NCI-H774 (cell line): ENCODE measurements at places on chromosomes 7 and 10.
A peak's percentile ranks its signal among the peaks of the same experiment; 100 is the strongest.

DNA sequence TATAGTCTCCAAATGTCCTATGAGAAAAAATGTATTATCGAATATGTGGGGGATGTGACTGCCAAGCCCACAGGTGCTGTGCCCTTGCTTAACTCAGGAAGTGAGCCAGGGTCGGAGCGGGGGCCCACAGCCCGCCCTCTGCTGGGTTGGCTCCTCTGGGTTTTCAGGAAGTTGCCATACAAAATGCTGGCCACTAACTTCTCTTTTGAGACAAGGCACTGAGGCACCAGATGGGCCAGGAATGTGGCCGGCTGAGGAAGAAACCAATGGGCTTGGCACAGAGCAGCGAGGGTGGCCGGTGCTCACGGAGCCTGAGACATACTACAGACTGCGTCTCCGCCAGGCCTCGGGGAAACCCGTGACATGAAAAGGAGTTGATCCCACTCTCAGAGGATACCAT lies 58.9 kb downstream of the FAM53B start:
- no peak for DNase-seq

GRCh38 chr10:132788831-132789219 lies 2.9 kb upstream of the NKX6-2 start:
- DNase-seq, result no peak

- DNase-seq, result no peak
These were observed 427.9 kb upstream of the CELF2 start for GRCh38 chr10:10589540-10590303.

DNA sequence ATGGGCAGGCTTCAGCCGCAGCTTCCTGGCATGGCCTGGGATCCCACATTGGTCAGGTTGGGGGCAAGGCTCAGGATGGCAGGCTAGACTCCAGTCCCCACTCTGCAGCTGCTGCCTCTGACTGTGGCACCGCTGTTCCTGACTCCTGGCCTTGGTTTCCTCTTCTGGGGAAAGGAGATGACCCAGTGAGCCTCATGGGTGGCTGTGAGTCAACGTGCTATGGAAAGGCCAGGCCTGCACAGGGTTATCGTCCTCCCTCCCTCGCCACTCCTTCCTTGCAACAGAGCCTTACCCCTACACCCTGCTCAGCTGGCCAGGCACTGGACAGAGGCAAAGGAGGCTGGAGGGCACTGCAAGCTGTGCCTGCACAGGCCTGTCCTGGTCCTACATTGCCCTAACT lies 36.1 kb upstream of the CHST15 start:
- no peak for DNase-seq

- no peak for DNase-seq
These were observed 7.7 kb upstream of the TRA2A start for GRCh38 chr7:23539494-23539907.

- DNase-seq, result no peak
These were observed 121.7 kb downstream of the TMEM130 start for GRCh38 chr7:98748090-98748489.

GRCh38 chr7:7857143-7857583 lies 111.4 kb upstream of the GLCCI1 start:
- no peak for DNase-seq

GRCh38 chr10:70090951-70091350 lies 38.3 kb downstream of the MACROH2A2 start:
- DNase-seq, result no peak

GRCh38 chr10:22988581-22989360 lies 60.9 kb downstream of the ARMC3 start:
- DNase-seq, result peak; percentile 50

GRCh38 chr10:29469481-29470354 lies 165.1 kb downstream of the SVIL start:
- DNase-seq, result no peak

DNA sequence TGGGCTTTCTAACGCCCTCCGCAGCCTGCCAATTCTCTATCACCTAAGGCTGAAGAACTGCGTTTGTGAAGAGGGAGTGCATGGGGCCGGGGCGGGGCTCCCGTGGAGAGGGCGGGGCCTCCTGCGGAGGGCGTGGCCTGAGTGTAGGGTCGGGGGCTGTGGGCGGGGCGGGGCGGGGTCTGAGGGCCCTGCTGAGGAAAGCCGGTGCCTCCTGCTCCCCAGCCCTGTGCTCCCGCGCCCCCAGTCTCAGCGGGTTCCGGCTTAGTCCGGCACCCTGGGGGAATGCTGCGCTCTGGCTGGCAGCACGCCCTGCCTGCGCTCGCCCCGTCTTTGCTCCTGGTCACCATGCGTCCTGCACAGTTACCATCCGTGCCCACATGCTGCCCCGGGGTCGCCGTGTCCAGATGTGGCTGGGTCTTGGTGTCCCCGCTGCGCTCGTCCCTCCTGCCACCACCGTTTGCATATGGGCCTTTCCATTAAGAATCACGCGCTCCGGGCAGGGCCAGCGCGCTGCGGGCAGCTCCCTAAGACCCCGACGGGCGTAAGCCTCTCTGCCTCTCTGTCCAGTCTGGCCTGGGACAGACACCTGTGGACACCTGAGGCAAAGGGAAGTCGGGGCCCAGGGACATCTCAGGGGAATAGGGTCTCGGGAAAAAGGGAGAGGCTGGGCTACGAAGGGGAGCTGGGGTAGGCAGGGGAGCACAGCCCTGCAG lies 144.0 kb upstream of the RET start:
- DNase-seq, result peak; percentile 10

DNA sequence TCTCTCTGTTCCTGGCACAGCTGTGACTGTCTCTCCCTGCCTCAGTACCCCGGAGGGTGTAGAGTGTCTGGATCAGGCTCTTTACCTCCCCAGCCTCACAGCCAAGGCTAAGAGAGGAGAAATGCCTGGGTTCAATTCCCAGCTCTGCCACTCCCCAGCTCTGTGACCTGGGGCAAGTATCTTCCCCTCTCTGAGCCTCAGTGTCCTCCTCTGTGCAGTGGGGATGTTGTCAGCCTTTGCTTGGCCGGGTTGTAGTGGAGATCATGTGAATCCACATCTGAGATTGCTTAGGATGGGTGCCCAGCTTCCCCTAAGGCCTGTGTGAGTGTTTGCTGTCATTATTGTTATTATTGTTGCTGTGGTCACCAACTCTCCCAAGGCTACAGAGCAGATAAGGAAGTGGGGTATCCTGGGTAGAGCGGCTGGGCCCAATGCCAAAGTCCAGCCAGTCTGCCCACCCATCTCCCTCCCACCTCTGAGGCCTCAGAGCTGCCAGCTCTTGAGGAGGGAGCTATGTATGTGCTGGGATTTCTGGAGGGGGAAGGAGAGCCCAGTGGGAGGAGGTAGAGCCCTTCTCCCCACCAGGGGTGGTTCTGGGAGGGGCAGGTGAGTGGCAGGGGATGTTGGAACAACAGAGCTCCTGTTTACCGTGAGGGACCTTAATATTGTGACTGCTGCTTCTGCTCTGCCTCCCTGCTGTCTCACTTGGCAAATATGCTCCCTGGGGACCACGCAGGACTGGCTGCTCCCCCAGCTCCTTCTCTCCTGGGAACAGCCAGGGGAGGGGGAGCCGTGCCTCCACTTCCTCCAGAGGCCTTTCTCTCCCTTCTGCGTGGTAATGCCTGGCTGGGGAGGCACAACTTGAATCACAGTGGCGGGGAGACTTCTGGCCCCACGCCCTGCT lies 170.5 kb downstream of the RPS24 start:
- no peak for DNase-seq

- DNase-seq, result no peak
These were observed 3.3 kb downstream of the HILPDA start for GRCh38 chr7:128458956-128459355.

GRCh38 chr10:129941199-129942018 lies 22.7 kb downstream of the EBF3 start:
- DNase-seq, result no peak

DNA sequence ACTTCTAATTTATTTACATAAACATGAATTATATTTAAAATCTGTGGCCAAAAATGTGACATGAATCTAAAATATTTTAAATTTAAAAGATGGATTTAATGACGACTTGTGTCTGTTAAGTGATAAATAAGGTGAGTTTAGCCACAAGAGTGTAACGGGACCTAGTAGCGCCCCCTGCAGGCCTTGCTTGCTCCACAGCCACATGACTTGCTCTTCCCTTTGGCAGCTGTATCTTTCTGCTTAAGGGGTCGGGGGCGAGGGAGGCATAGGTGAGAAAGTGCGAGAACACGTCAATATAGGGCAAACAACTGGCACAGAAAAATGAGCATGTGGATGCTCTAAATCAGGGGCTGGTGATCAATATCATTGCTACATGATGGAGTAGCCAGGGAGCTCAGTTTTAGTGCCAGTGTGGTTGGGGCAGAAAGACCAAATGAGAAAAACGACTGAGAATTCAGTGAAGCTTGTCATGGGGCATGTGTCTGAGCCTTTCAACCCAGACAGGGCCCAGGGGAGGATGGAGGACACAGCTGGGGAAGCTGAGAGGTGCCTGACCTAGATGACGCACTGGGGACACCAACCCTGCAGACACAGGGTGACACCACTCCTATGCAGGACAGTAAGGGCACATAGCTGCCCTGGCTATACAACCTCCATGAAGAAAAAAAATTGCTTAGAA lies 49.8 kb downstream of the PAXIP1 start:
- no peak for DNase-seq

DNA sequence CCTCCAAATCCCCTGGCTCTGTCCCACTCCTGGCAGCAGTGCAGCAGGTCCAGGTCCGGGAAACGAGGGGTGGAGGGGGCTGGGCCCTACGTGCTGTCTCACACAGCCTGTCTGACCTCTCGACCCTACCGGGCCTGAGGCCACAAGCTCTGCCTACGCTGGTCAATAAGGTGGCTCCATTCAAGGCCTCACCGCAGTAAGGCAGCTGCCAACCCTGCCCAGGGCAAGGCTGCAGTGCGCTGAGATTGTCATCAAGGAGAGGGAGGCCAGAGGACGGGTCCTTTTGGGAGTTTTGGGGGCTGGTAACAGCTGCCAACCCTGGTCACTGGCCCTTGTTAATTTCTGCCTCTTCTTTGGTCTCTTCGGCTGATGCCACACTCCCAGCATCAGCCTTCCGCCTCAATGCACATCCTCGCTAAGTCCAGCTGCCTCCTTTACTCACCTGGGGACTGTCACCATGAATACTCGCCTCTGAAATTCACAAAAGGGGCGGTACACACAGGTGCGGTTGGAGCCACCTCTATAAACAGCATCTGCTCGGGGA lies 3.5 kb downstream of the EPO start:
- no peak for DNase-seq

DNA sequence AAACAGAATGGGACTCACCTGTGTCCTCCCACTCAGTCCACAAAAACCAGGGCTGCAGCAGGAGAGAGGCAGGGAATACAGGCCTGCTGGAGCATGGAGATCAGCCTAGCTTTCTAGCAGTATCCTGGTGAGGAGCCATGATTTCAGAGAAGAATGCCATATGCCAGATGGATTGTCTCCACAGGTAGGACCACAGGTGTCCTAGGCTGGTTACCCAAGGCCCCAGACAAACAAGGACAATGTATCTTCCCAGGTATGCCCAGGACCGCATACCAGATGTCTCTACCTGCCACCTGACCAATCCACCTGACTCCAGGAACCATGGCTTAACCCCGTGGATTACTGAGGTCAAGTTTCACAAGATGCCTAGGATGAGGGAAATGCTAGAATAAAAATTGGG lies 295.4 kb upstream of the NPSR1 start:
- no peak for DNase-seq

DNA sequence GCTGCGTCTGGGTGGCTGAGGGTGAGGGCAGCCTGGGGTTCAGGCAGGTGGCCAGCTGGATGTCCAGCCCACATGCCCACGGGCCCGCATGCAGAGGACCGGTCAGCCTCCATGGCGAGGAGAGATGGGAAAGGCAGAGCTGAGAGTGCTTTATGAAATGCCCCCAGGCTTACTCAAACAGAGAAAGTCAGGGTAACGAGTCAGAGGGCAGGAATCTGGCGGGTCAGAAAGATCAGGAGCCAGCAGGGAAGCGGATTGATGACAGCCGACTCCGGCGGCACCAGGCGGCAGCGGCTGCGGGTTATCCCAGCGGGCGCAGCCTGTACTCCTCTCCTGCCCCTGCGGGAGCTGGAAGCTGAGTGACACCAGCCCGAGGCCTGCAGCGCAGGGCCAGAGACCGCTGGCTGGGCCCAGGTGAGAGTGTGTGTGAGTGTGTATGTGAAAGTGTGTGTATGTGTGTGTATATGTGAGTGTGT lies 13.4 kb downstream of the SLC13A4 start:
- DNase-seq, result no peak

DNA sequence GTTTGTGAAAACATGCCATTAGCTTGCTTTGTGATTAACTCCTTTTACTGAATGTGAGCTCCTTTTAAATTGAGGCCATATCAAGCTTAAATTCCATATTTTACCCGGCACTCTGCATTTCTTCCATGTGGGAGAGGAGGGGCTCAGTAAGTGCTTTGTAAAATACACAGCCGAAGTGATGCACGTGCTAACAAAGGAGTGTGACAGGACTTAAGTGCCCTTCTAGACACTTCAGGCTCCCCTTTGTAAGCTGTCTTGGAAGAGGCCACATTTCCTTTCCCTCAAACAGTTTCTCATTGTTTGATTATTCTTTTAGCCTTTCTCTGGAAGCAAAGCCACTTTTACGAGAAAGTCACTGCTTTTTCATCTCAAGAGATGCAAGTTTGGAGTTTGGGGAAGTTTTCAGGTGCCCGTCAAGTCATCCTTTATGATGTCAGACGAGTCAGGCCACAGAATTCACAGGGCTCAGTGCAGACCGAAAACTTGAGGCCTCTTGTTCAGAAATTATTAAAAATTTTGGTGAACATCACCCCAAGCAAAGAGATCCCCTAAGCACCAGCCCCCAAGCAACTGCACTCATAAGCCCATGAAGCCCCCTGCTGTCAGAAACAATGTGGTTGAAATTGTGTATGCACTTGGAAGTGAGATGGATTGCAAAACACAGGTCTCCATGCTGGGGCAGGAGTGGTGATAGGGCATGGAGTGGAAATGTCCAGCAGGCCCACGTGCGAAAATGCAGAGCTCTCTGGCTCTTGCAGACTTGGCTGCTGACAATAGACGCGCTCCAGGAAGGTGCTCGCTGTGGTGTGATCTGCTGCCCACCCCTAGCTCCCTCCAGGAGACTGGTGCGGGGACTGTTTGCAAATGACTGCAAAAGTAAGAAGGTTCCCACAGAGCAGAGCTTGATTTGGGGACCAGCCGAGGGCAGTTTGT lies 11.5 kb downstream of the IKZF1 start:
- no peak for DNase-seq

DNA sequence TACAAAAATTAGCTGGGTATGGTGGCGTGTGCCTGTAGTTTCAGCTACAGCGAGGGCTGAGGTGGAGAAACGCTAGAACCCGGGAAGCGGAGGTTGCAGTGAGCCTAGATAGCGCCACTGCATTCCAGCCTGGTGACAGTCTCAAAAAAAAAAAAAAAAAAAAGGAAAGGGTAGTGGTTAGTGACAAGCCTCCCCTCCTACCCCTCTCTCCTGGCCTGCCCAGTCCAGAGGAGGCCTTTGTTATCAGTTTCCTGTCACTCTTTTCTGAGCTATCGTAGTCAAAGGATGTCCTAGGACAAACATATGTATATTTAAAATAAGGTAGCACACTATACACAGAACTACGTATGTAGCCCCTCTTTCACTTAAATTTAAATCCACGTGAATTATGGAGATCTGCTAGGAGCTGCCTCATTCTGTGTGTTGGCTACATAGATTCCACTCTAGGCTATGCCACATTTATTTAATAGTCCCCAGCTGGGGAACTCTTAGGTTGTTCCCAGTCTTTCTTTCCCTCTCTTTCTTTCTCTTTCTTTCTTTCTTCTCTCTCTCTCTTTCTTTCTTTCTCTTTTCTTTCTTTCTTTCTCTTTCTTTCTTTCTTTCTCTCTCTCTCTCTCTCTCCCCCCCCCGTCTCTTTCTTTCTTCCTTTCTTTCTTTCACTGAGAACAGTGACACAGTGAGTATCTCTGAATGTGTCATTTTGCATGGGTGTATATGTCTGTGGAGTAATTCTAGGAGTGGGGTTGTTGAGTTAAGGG lies 3.9 kb downstream of the TSPAN15 start:
- DNase-seq, result no peak

- DNase-seq, result no peak
These were observed 291.1 kb upstream of the LYZL1 start for GRCh38 chr10:28997734-28998133.
